ENCODE measurements at places on chromosomes 12 and 14.
A peak's percentile ranks its signal among the peaks of the same experiment; 100 is the strongest.

GRCh38 chr12:115897729-115898128 lies 379.8 kb downstream of the MED13L start:
- DNase-seq, result peak; percentile 11

GRCh38 chr14:78834766-78835451 lies 664.7 kb downstream of the NRXN3 start:
- DNase-seq, result no peak

DNA sequence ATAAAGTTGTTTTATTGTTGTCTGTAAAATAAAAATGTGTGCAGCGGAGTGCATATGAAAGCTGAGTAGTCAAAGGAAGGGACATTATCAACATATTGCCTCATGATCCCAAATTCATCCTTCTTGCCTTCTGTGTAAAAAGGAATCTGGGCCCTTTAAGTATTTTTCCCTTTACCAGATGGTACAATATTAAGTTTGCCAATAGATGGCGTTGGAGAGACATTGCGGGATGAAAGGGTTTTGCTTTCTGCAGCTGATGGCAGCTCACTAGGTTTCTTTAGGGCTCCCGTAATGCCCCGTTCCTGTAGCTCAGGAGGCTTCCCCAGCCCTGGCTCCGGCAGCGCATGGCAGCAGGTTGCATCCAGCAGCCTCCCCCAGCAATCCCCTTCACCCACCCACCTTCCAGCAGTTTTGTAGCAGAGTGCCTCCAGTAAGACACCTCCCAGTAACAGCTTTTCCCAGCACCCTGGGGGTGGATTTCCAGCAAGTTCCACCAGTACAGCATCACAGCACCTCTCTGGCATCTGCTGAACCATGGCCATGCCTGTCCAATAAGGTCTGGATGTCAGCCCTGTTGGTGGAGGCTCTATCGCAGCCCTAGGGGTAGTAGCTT lies 354.4 kb downstream of the MED13L start:
- no peak for DNase-seq

GRCh38 chr14:75259510-75259855 lies 19.1 kb upstream of the FOS start:
- DNase-seq, result peak; percentile 79

- DNase-seq, result peak; percentile 61
Observed at GRCh38 chr12:24780697-24781368, 168.1 kb downstream of the BCAT1 start.

DNA sequence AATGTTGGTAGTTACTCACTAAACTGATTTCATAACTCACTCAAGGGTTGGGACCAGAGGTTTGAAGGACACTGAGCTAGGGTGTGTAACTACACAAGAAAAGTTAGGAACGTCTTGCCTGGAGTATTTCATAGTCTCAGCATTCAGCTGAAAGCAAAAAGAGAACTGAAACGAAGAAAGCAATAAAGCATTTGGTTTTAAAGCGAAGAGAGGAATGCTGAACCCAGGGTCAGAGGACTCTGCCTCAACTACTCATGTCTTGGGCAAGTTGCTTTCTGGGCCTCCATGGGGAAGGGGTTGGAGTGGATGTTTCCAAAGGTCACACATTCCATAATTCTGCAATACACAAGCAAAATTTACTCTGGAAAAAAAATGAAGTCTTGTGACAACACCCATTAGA lies 1.4 kb downstream of the GNS start:
- DNase-seq, result no peak

DNA sequence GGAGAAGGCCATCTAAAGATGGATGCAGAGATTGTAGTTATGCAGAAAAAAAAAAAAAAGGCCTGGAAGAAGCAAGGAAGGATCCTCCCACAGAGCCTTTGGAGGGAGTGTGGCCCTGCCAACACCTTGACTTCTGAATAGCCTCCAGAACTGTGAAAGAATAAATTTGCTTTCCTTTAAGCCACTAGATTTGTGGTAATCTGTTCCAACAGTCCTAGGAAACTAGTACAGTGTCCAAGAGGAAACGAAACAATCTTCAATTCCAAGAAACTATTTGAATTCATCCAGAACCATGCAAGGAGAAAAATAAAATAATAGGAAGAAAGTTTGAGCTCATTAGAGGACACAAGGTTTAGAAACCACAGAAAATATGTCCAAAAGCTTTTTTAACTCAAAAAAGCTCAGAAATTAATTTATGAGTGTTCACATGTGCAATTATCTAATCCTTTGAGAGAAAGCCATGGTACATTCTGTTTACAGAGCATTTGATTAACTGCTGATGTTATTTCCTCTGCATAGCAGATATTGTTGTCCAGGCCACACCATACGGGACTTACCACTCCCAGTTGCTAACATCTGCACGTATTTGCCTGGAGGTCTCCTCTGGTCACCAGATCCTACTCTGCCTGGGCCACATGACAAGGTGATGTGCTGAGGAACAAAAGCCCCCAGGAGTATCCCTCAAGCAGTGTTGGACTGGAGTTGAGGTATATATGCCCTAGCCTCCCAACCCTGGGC lies 30.0 kb upstream of the STAB2 start:
- no peak for DNase-seq

GRCh38 chr12:2234646-2235350 lies 182.0 kb downstream of the CACNA1C start:
- no peak for DNase-seq

- no peak for DNase-seq
Observed at GRCh38 chr14:69235708-69236107, 24.2 kb upstream of the GALNT16 start.

DNA sequence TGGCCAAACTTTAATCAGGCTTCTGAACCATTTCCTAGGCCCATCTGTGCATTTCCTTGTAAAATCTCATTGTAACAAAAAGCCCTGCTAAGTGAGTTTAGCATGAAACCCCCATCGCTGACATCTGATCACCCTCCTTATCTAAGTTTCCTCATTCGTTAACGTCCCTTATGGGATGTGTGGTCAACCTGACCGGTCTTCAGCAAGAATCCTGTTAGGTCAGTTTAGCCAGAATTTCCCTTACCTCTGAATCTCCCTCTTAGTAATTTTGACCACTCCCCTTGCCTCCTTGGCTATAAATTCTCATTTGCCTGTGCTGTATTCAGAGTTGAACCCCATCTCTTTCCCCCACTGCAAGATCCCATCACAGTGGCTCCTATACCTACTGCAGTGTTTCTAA lies 239.3 kb downstream of the RMST start:
- DNase-seq, result no peak

DNA sequence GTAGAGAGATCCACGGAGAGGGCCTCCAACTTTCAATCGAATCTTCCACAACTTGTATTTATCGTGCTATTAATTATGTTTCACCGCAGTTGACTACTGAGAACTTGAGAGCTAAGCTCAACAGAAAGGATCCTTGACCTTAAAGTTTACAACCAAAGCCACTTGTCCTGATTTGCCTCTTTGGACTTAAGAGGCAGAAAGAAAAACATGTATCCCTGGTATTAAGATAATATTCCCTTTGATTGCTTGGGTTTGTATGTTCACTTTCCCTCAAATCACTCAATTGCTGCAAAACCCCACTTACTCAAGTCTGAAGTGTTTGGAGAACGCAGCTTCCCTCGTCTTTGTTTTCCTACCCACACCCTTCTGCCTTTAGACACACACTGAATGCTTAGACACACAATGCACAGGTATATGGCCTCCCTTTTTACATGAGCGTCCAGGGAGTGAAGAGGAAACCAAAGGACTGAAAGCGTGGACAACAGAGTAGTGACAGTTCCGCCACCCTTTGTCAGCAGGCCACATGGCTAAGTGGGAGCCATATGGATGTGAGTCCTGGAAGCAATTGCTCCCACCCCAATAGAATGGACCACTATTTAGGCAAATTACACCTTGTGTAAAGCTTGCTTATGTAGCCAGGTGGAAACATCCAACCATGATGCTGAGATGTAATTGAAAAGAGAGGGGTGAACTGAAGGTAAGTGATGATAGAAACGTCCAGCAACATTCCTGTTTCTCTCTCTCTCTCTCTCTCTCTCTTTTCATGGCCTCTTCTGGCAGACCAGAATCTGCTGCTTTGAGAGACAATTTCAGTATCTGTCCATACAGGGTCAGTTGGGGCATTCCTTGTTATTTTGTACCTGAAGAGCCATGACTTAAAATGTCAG lies 1.4 kb upstream of the PKP2 start:
- DNase-seq, result no peak

DNA sequence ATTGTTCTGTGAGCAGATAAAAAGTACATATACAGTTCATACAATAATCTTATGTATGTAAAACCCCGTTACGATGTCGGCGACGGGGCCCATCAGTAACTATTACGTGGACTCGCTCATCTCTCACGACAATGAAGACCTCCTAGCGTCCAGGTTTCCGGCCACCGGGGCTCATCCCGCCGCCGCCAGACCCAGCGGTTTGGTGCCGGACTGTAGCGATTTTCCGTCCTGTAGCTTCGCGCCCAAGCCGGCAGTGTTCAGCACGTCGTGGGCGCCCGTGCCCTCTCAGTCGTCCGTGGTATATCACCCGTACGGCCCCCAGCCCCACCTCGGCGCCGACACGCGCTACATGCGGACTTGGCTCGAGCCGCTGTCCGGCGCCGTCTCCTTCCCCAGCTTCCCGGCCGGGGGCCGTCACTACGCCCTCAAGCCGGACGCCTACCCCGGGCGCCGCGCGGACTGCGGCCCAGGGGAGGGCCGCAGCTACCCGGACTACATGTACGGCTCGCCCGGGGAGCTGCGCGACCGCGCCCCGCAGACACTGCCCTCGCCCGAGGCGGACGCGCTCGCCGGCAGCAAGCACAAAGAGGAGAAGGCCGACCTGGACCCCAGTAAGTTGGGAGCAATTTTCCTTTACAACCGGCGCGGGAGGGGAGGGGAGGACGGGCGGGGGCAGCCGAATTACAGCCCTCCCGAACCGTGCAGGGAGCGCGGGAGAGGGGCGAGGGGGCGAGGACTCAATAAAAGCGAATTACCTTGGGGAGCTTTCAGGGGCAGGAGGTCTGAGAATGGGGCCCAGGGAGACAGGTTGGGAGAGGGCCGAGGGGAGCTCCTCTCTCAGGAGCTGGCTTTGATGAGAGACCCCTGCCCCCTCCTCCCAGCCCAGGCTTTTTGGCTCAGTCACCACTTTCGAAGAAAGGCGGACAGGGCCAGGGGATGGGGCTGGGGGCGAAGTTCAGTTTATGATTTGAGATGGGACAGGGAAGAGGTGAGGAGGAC lies at the start of gene HOXC9:
Gene HOXC9, plus strand, starts transcription at position 46 of the 999 bp plus-strand sequence. Its CDS starts 28 bp downstream, at position 74.
- DNase-seq, result peak; percentile 47

GRCh38 chr12:54879150-54879549 lies 24.8 kb downstream of the MUCL1 start:
- peak; percentile 2 for DNase-seq

DNA sequence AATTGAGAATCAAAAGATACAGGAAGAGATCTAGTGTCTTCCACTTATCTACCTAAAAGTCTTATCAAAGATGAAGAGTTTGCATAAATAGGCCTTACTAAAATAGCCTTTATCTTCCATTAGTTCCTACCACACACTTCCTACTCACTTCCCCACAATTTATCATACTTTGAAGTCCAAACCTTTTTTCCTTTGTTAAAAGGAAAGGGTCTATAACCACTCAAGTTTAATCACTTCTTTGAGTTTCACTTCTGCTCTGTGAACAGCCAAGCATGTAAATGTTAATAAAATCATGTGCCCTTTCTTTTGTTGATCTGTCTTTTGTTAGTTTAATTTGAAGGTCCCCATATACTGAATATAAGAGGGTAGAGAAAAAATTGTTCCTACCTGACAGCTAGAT lies 114.5 kb downstream of the PHLDA1 start:
- no peak for DNase-seq

- peak; percentile 97 for DNase-seq
Observed at GRCh38 chr12:107515446-107515958, 170.1 kb upstream of the PWP1 start.

DNA sequence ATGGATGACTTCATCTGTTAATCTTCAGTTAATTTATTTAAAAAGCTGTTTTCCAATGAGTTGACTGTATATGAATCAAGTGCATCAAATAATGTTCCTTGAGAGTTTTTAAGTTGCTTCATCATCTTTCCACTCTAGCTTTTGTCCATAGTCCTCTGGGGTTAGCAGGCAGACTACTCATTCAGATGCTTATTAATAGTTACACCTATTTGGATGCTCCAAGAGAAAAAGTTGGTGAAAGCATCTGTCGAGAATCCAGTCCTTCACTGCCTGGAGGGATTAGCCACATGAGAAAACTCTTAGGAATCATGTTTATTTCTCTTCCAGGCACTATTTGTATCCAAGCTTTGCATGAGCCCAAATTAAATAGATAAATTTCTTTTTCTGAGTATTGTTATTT lies 70.2 kb downstream of the DACT1 start:
- no peak for DNase-seq

GRCh38 chr12:12531194-12531593 lies 31.5 kb downstream of the DUSP16 start:
- DNase-seq, result peak; percentile 21

GRCh38 chr12:75194250-75194649 lies 15.4 kb downstream of the KCNC2 start:
- no peak for DNase-seq

GRCh38 chr14:38042322-38042721 lies 165.4 kb upstream of the SSTR1 start:
- peak; percentile 86 for DNase-seq

DNA sequence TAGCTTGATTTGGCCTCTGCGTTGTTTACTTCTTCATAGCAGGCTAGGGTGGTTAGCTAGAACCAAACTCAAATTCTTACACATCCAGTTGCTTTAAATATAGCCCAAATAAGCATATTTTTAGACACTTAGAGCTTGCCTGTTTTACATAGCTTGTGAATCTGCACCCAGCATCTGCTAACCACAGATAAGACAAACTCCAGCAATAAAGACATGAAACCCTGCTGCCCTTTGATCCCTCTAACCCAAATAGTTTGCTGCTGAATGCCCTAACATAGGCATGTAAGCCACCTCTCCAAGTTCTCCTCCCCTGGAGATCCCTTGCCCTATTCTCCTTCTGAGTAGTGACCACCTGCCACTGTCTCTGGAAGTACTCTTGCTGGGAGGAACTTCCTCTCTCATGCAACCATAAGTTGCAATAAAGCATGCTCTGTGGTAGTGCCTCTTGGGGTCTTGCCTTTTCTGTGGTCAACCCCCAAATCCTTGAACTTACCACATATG lies 185.6 kb downstream of the TMEM117 start:
- no peak for DNase-seq

GRCh38 chr14:38065106-38065762 lies 142.5 kb upstream of the SSTR1 start:
- no peak for DNase-seq

DNA sequence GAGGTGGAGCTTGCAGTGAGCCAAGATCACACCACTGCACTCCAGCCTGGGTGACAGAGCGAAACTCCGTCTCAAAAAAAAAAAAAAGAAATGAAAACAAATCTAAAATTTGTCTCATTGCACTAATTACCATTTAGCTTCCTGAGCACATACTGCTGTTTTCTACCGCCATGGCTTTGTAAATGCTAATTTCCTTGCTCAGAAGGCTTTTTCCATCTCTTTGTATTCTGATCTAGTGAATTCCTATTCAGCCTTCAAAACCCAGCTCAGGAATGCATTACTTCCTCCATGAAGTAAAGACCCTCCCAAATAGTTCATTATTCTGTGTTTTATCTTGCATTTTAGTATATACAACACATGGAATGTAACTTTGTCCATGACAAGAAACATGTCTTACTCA lies 33.6 kb downstream of the CEP83 start:
- no peak for DNase-seq

GRCh38 chr12:79747274-79747673 lies 56.5 kb upstream of the PAWR start:
- DNase-seq, result peak; percentile 37

- DNase-seq, result peak; percentile 53
Observed at GRCh38 chr12:51972849-51973273, 21.4 kb downstream of the ACVR1B start.
